ENCODE measurements at places on chromosomes 7 and 10.

- peak; percentile 89 for DNase-seq
Measured at GRCh38 chr10:4981722-4982471, 18.7 kb downstream of the AKR1C1 start.

DNA sequence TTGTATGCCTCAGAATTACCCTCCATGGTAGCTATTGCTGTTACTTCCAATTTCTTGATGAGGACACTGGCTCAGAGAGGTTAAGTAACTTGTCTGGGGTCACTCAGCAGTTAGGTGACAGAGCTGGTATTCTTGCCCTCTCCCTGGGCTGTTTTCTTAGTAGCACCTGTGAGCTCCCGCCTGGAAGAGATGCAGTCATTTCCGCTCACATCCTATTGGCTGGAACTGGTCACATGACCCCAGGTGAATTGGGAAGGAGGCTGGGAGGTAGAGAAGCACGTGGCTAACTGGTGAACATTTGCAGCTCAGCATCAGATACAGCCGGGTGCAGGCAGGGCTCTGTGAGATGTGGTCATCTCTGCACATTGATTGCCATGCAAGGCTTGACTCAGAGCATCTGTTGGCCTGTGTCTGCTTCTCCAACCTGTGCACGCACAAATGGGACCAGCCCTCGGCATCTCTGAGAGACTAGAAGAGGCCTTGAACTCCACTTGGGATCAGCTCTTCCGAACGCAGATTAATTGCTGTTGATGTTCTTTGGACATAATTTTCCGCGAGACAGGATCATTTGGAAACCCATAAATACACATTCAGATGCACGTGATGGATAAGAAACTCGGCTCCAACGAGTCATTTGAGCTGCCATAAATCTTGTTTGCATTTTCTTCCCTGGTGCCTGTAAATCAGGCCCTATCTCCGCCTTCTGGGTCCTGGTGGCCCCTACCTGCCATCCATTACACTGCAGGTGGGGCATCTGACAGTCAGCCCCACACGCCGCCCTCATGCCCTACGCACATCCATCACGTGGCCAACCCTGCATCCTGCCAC, 42.8 kb downstream of the MYL10 start:
- no peak for DNase-seq

DNA sequence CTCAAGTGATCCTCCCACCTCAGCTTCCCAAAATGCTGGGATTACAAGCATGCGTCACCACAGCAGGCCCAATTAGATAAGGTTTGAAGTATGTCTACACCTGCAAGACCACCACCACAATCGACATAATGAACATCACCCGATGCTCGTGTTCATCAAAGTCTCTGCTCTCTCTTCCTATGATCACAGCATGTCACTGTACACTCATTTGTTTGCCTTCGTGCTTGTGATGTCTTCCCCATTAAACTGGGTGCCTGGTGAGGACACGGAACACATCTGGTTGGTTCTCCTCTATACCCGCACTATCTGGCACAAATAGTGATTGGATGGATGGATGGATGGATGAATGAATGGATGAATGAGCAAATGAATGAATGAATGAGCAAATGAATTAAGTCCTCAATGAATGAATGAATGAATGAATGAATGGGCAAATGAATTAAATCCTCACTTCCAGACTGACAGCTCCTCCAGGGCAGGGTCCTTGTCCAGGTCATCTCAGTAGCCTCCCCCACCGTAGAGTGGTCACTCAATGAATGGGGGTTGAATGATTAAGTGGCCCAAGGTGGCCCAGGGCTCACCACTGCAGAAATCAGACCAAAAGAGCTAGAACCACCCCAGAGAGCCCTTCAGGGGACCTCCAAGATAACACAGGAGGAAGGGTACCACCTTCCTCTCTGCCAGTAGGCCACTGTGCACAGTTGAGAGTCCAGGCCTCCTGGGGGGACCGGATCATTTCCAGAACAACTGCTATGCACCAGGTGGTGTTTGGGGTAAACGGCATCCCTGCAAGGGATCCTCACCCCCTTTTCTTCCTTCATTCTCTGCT, 101.9 kb upstream of the TNRC18 start:
- no peak for DNase-seq

DNA sequence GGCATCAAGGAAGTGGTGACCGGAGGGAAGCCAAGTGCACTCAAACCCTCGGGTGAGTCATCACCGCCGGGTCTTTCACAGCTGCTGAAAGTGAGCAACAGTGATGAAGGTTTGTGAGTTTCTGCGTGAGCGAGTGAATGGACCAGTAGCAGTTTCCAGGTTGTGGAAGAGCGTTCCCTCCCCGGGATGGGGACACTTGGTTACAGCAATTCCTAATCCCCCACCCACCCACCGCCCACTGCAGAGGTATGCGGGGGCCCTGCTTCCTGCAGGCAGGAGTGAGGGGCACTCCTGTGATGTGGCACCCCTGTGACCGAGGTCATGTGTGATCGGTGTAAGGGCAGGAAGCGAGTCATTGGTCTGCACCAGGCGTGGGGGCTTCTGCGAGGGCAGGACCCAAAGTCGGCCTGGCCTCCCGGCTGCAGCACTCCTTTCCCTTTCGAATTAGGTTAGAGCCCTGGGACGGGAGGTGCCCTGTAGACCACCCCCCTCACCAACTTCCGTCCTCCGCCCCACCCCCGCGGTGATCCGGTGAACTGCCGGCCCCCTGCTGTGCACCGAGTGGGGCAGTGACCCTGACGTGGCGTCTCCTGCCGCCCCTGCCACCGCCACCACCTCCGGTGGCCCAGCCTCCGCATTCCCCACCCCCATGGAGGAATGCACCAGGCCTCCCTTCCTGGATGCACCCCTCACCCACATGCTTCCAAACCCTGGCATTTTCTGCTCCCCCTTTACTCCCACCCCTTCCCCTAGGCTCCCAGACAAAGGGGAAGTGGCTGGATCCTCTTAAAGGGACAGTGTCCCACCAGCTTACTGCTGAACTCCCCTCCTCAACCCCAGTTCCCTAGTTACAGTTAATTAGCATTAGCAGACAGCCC, 10.9 kb downstream of the LIMK1 start:
- DNase-seq: no peak

GRCh38 chr7:81887098-81888090, 117.5 kb upstream of the HGF start:
- DNase-seq: peak; percentile 76

DNA sequence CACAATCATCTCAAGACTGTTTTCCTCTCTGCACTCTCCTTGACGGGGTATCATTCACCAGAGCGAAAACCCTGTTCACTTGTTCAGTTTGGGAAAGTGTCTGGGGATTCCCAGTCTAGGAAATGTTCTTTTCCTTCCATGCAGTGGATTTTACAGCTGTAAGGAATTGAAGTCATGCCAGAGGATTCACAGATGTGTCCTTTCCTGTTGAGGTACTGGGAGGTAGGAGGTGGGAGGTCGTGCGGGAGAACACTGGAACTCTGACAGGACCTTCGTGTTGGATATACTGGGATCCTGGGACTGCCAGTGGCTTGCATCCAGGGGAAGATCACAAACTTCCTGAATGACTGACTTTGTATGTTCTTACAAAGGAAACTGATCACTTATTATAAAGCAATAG, 185.5 kb downstream of the BMPER start:
- no peak for DNase-seq

- DNase-seq: no peak
Measured at GRCh38 chr10:120051671-120052070, 159.1 kb downstream of the SEC23IP start.

GRCh38 chr10:102595897-102596296, 48.4 kb upstream of the TRIM8 start:
- DNase-seq: no peak

DNA sequence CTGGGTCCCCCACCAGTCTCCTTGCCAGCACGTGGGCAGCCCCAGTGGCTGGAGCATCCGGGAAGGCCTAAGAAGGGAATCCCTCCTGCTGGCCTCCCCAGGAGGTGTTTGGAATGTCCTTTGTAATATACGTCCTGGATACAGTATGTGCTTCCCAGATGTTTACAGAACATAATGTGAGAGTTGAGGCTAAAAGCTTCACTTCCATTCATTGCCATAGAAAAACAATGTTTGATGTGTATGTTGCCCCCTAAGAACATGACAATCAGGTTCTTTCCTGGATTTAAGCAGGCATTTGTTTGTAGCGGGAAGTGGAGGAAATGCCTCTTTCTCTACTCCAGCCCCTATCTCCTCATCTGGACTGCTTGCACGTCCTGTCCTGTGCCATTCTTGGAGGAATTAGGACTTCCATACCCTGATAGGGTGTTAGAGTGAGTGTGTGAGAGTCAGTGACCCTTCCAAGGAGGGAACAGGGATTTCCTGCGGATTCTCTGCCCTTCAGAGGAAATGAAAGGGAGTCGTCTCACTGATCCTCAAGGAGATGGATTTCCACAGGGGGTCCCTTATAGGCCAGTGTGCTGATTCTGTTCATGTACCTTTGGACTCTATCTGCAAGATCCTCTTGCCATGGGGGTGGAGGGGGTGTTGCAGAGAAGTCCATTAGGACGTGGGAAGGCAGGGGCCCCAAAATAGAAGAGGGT, 1.2 kb downstream of the IGFBP1 start:
- no peak for DNase-seq

DNA sequence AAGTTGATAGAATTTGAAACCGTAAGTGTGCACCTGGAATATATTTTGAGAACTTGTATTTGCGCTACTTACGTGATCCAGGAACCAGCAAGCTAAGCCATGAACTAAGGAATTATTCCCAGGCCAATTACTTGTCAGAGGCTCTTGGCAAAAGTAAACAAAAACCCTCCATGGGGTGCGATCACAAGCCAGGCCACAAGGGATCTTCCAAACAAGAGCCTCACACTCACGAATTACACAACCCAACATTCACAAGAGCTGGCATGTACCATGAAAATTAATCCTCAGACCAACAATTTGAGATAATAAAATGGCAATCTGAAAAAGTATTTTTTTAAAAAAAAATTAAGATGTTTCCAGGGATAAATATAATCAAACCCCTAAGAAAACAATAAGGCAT, 467.0 kb upstream of the AKR1E2 start:
- DNase-seq: no peak

- DNase-seq: no peak
Measured at GRCh38 chr10:50972591-50972990, 87.2 kb upstream of the A1CF start.

GRCh38 chr7:65444205-65444842, 70.7 kb downstream of the ZNF92 start:
- no peak for DNase-seq

DNA sequence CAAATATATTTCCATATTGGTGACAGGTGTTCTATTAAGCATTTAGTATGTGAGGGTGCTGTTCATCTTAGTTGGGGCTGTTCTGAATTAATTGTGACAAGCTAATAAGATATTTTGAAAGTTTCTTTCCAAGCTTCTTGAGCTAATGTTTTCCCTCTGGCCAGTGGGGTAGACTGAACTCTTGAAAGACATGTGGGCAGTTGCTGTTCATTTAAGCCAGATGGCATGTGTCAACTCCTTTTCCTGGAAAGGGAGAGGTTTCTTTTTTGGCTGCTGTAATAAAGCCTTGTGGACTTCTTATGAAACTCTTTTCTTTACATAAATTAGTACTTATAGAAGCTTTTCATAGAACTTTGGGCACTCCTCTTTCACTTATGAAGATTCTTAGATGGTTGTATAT, 21.7 kb downstream of the RAB18 start:
- no peak for DNase-seq

GRCh38 chr10:97022616-97023015, 163.1 kb downstream of the SLIT1 start:
- DNase-seq: no peak

- no peak for DNase-seq
Measured at GRCh38 chr10:29839826-29840515, 205.2 kb upstream of the SVIL start.

GRCh38 chr10:130257897-130258296, 121.7 kb downstream of the GLRX3 start:
- no peak for DNase-seq

GRCh38 chr10:32400961-32401360, 45.0 kb upstream of the CCDC7 start:
- DNase-seq: no peak

DNA sequence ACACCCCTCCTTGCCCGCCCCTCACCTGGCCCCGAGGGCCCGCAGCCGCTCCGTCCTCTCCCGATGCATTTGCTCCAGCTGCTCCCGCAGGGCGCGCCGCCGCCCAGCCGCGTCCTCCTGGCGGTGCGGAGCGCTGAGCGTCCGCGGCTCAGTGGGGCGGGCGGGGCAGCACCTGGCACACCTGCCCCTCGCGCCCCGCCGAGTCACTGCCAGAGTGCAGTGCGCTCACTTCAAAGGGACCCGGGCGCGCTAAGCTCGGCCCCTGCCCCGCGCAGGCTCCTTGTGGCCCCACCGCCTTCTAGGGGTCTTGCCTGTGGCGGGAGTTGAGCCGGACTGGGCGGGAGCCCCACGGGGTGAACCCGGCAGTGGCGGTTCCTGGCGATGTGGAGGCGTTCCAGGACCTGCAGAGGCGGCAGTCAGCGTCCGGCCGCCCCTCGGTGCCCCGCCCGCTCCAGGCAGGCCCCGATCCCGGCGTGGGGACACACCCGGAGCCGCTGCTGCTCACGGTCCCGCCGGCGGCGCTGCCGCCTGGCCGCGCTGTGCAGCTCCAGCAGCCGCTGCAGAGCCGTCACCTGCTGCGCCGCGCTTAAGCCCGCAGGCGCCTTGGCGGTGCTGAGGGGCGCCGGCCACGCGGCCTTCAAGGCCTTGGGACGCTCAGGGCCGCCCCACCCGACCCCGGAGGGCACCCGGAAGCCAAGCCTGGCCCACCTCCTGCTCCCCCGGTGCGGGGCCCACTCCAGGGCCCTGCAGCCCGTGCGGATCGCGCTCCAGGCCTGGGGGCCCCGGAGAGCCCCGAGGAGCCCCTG, 6.7 kb downstream of the ATP6V1F start:
- no peak for DNase-seq

- no peak for DNase-seq
Measured at GRCh38 chr10:77500754-77501151, 136.9 kb downstream of the KCNMA1 start.

- DNase-seq: no peak
Measured at GRCh38 chr7:50712252-50713122, 70.2 kb downstream of the GRB10 start.

DNA sequence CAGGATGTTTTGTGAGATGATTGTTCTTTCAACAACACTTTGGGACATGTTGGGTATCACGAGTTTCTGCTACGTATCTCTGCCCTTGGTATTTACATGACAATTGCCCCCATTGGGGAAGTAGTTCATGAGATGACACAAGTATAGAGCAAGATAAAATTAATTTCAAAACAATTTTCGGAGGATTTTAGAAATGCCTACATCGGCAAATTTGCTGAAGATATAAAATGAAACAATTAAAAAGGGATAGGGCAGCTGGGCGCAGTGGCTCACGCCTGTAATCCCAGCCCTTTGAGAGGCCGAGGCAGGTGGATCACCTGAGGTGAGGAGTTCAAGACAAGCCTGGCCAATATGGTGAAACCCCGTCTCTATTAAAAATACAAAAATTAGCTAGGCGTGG, 371.7 kb downstream of the INHBA start:
- no peak for DNase-seq
